Ammon's horn (tissue), 1 donor: ENCODE measurements at places on chromosomes 5 and 9.

DNA sequence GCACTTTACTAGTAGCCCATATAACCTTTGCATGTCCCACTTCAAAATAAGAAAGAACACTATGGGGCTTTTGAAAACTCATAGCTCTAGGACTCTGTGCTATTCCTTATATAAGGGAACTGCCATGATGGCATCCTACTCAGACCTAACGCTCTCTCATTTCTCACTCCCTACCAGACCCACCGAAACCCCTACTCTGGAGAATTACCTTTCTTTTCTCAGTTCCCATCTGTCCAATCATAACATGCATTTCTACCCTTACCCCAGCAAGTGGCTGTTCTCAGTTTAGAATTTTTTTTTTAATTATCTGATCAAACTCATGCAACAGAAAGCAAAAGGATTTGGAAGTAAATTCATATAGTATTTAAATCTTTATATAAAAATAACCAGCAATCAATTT is 27.3 kb downstream of the CARNMT1 start:
- no peak for DNase-seq

DNA sequence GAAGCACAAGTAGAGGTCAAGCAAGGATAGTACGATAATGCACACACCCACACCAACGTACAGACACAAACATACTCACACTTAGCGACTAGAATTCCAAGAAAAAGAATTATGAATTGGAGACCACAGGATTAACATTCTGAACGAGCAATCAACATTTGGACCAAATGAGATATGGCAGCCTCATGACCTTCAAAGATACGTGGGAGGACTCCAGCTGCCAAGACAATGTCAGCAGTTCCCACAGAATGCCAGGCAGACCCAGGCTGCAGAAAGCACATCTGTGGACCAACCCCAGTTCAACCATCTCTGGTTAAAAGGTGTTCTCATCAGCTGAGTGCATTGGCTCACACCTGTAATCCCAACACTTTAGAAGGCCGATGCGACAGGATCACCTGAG is 187.6 kb upstream of the GRAMD2B start:
- no peak for DNase-seq

GRCh38 chr9:93517331-93517730 is 59.1 kb upstream of the PHF2 start:
- DNase-seq: no peak

DNA sequence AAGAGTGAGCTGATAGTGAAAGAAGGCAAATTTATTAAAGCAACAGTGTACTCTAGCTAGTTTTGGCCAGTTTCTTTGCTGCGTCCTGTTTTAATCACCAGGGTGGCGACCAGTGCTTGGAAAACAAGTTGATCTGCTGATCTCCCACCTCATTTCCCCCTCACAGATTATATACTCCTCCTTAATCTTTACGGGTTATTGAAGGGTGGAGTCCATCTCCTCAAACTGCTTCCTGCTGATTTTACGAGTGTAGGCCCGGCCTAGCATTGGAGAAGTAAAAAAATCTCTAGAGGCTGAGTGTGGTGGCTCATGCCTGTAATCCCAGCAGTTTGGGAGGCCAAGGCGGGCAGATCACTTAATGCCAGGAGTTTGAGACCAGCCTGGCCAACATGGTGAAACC is 14.0 kb upstream of the CFAP95 start:
- no peak for DNase-seq

- no peak for DNase-seq
Measured at GRCh38 chr9:88775037-88775471, 216.2 kb upstream of the S1PR3 start.
